Stimulated activated naive CD4-positive, alpha-beta T cell (primary cell): ENCODE measurements at places on chromosomes 12 and 14.

DNA sequence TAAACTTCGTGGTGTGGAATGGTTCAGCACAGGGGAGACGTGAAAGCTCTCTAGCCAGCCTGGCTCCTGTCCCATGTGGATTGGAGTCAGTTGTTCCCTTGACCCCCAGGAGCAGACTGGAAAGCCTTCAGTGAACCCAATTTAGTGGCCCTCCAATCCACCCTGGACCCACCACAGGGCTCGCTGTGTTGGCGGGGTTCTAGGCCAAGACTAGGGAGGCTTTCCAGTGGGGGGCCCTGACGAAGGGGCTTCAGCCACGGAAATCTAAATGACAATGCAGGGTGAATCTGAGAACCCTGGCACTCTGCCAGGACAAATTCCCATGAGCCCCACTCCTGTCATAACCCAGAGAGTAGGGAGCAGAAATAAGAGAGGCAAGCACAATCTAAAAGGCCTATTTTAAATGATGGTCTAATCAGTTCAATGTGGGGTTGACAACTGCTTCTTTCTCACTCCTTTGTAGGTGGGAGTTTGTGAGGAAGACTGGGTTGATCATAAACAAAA, 110.8 kb downstream of the SLC35F4 start:
- no peak for DNase-seq

DNA sequence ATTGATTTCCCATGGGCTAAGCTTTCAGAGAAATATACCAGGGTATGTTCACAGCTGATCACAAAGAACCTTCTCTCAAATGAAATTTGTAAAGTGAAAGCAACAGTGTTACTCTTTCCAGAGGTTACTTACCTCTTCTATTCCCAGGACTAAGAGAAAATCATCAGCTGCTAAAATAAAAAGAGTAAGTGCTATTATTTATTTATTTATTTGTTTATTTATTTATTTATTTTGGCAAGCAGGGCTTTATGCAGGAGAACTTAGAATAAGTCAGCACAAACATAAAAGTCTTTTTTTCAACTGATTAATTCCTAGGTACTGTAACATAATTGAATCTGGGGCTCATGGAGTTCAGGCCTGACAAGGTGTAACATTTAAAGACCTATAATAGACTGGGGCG, 93.9 kb upstream of the SYT10 start:
- DNase-seq = no peak

DNA sequence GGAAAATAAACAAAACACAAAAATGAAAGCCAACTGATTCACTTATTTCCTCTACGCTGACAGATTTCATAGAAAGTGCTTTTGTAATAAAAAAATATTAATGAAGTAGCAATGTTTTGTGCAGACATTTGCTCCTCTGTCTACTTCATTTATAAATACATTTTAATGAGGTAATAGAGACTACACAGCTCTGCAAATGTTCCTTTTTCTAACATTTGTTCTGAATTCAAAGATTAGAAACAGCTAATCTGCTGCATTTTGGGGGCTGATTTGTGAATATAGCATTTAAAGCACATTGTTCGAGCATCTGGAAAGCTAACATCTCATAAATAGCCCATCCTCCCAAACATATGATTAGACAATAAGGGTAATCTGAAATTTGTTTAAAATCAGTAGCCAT, 97.8 kb downstream of the PRKD1 start:
- no peak for DNase-seq

DNA sequence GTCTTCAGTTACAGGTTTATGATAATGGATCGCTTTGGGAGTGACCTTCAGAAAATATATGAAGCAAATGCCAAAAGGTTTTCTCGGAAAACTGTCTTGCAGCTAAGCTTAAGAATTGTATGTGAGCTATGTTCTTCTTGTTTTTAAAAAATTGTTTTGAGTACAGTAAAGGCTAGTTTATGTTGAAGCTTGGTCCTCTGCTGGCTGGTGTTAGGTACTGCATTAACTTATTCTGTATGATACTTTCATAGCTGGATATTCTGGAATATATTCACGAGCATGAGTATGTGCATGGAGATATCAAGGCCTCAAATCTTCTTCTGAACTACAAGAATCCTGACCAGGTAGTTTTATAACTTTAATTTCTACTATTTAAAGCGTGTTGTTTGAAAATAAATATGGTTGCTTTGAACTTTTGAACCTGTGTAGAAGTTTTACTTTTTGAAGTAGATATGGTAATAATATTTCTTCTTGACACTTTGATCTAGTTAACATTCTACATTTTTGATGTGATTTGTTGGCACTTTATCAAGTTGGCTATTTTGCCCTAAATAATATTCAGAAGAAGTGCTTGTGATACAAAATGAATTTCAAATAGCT, 55.7 kb downstream of the VRK1 start:
- no peak for DNase-seq

GRCh38 chr12:55833056-55833455, 3.7 kb upstream of the DNAJC14 start:
- DNase-seq = no peak

- no peak for DNase-seq
Observed at GRCh38 chr12:101713059-101713682, 15.7 kb downstream of the CHPT1 start.

- no peak for DNase-seq
Observed at GRCh38 chr14:54590481-54590880, 23.6 kb downstream of the SAMD4A start.

DNA sequence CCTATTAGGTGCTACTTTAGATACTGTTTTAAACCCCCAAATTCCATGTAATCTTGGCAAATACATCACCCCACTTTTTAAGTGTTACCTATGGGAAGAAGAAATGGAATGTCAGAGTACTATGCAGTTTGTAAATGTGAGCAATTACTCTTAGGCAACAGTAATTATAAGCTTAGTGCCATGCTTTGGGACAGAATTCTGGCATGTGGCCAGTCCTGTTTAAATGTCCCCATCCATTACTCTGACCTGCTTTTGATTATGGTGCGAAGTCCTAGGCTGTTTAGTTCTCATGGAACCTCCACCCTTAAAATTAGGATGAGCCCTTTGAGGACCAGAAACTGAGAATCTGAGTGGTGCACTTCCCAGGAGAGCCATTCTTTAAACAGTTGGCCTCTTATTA, 321.4 kb upstream of the RGS6 start:
- no peak for DNase-seq

GRCh38 chr12:65840793-65841670, 16.7 kb downstream of the HMGA2 start:
- DNase-seq = no peak

GRCh38 chr12:14825256-14825655, 11.3 kb upstream of the SMCO3 start:
- no peak for DNase-seq

DNA sequence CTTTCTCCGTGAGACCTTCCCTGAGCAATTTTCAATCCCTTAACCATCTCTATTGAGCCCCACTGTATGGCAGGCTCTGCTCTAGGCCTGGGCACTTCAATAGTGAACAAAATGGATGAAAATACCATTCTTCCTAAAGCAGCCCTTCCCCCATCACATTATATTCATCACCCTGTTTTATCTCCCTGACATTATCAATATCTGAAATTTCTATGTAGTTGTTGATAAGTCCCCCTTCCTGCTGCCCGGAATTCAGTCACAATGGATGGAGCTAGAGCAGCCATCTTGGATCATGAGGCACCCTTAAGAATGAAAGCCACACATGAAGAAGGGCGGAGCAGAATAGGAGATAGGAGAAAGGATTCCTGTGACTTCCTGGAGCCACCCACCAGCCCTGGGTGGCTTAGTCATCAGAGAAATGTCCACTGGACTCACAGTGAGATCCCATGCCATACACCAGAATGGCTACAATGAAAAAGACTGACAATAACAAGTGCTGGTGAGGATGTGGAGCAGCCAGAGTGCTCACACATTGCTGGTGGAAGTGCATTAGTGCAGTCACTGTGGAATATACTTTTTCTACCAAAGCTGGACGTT, 33.9 kb downstream of the SCARB1 start:
- DNase-seq = no peak
